Activated naive CD4-positive, alpha-beta T cell treated with anti-CD3 and anti-CD28 coated beads, Interleukin-2, amount 10 ng/mL, durations not matched to agents 7 days and 5 days (primary cell): ENCODE measurements at places on chromosomes 6 and 20.

GRCh38 chr6:3638662-3639061, 112.9 kb downstream of the PXDC1 start:
- H3K36me3 ChIP-seq = no peaks in the 10 kb centered on the region
- H3K27me3 ChIP-seq = peaks cover 10% of the 10 kb centered on the region
- H3K27ac ChIP-seq = no peak overlapping the region
- no peak overlapping the region for H3K4me3 ChIP-seq
- DNase-seq = no peak

- H3K4me3 ChIP-seq = no peak overlapping the region
- no peak for DNase-seq
- no peaks in the 10 kb centered on the region for H3K27me3 ChIP-seq
- no peak overlapping the region for H3K27ac ChIP-seq
- H3K4me1 ChIP-seq = no peaks in the 10 kb centered on the region
Measured at GRCh38 chr6:95357380-95358020, 219.8 kb upstream of the MANEA start.

- peaks cover 52% of the 10 kb centered on the region for H3K27me3 ChIP-seq
- H3K36me3 ChIP-seq = no peaks in the 10 kb centered on the region
- no peak overlapping the region for H3K27ac ChIP-seq
- DNase-seq = no peak
- no peak overlapping the region for H3K4me3 ChIP-seq
Measured at GRCh38 chr20:49411221-49411925, 71.1 kb downstream of the KCNB1 start.

- peak within 1 kb of the TSS; percentile 22 for H3K27ac ChIP-seq
- peaks cover 39% of the 10 kb centered on the region for H3K4me1 ChIP-seq
- DNase-seq = peak; percentile 52
- peaks cover 52% of the 10 kb centered on the region for H3K27me3 ChIP-seq
- peaks cover 3% of the 10 kb centered on the region for H3K36me3 ChIP-seq
Measured at GRCh38 chr6:33073431-33073871, at the start of gene HLA-DPA1. HLA-DPA1 (minus strand) TSS chr6:33073649.

DNA sequence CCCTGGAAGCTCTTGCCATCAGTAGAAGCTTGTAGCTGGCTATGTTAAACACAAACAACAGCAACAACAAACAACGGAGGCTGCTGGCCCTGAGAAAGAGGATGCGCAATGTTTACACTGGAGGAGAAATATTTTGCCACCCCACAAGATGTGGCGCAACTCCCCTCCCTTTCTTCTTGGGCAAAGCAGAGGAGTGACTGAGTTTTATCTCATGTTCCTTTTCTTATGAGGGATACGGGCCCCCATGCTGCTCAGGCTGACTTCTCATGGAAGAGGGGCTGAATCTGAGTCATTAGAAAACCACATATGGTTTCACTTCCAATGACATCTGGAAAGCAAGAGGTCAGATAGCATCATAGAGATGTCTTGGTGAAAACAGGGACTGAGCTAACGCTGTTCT, 75.9 kb upstream of the HDDC2 start:
- DNase-seq = no peak
- H3K27ac ChIP-seq = no peak overlapping the region
- H3K27me3 ChIP-seq = peaks cover 27% of the 10 kb centered on the region
- H3K4me3 ChIP-seq = no peak overlapping the region

- no peak overlapping the region for H3K27ac ChIP-seq
- H3K4me3 ChIP-seq = no peak overlapping the region
- peaks cover 14% of the 10 kb centered on the region for H3K27me3 ChIP-seq
- no peak for DNase-seq
- H3K36me3 ChIP-seq = no peaks in the 10 kb centered on the region
Measured at GRCh38 chr6:163340201-163340887, 74.2 kb upstream of the QKI start.

GRCh38 chr6:43627008-43627825, 1.8 kb downstream of the GTPBP2 start:
- H3K4me1 ChIP-seq = peaks cover 45% of the 10 kb centered on the region
- H3K27me3 ChIP-seq = no peaks in the 10 kb centered on the region
- H3K36me3 ChIP-seq = peaks cover 52% of the 10 kb centered on the region
- H3K4me3 ChIP-seq = peak overlapping the region; percentile 99

GRCh38 chr6:16106991-16107787, 21.7 kb upstream of the MYLIP start:
- DNase-seq = no peak
- H3K4me3 ChIP-seq = no peak overlapping the region
- no peak overlapping the region for H3K27ac ChIP-seq
- H3K4me1 ChIP-seq = no peaks in the 10 kb centered on the region
- H3K36me3 ChIP-seq = no peaks in the 10 kb centered on the region

GRCh38 chr20:31675828-31676608, 38.3 kb downstream of the COX4I2 start:
- peak overlapping the region; percentile 98 for H3K27ac ChIP-seq
- H3K36me3 ChIP-seq = peaks cover 61% of the 10 kb centered on the region
- H3K4me3 ChIP-seq = peak overlapping the region; percentile 88
- H3K4me1 ChIP-seq = peaks cover 92% of the 10 kb centered on the region

DNA sequence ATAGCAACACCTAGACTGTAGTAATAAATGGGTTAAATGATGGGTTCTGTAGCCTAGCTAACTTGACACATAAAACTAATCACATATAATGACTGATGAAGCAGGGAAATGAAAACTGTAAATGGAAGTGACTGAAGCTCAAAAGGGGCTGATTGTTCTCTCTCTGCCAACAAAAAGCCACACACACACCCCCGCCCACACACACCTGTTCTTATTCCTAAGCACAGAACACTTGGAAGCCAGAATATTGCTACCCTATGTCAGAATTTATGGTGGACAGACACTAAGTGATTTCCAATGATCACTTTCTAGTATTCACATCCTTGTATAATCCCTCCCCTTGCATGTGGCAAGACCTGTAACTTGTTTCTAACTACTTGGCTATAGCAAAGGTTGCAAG, 603.5 kb downstream of the UTRN start:
- no peaks in the 10 kb centered on the region for H3K36me3 ChIP-seq
- DNase-seq = no peak
- H3K4me3 ChIP-seq = no peak overlapping the region
- H3K27me3 ChIP-seq = peaks cover 4% of the 10 kb centered on the region

GRCh38 chr20:63698739-63699465, 2.5 kb downstream of the TNFRSF6B start:
- DNase-seq = peak; percentile 21
- H3K4me1 ChIP-seq = peaks cover 19% of the 10 kb centered on the region
- H3K27me3 ChIP-seq = peaks cover 4% of the 10 kb centered on the region
- peaks cover 8% of the 10 kb centered on the region for H3K36me3 ChIP-seq
- no peak overlapping the region for H3K27ac ChIP-seq

GRCh38 chr20:56843386-56843785, 214.3 kb downstream of the TFAP2C start:
- H3K27ac ChIP-seq = no peak overlapping the region
- no peak overlapping the region for H3K4me3 ChIP-seq
- H3K36me3 ChIP-seq = no peaks in the 10 kb centered on the region
- no peaks in the 10 kb centered on the region for H3K4me1 ChIP-seq
- H3K27me3 ChIP-seq = peaks cover 4% of the 10 kb centered on the region

DNA sequence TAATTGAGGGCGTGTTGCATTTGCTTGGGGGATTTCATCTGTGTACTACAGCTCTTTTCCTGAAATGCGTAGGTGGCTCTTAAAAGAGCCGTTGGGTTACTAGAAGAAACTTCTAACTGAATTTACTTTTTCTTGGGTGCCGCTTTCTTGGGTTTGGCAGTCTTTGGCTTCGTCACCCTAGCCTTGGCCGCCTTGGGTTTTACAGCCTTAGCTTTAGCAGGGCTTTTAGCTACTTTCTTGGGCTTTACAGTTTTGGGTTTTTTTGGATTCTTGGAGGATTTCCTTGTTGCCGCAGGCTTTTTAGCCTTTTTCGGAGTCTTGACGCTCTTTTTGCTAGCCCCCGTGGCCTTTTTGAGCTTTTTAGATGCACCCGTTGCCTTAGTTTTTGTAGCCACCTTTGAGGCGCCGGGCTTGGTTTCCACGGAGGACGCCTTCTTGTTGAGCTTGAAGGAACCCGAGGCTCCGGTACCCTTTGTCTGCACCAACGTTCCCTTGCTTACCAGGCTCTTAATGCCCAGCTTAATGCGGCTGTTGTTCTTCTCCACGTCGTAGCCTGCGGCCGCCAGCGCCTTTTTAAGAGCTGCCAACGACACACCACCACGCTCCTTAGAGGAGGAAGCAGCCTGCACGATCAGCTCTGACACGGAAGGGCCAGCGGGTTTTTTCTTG, 54.5 kb downstream of the TRIM38 start:
- peaks cover 6% of the 10 kb centered on the region for H3K36me3 ChIP-seq
- H3K27ac ChIP-seq = peak overlapping the region; percentile 95
- H3K4me3 ChIP-seq = peak overlapping the region; percentile 66
- peaks cover 38% of the 10 kb centered on the region for H3K4me1 ChIP-seq

GRCh38 chr6:43275801-43276576, 22.1 kb upstream of the SLC22A7 start:
- H3K27me3 ChIP-seq = peaks cover 97% of the 10 kb centered on the region
- H3K4me1 ChIP-seq = peaks cover 44% of the 10 kb centered on the region
- H3K27ac ChIP-seq = no peak overlapping the region
- no peaks in the 10 kb centered on the region for H3K36me3 ChIP-seq
- DNase-seq = peak; percentile 63

DNA sequence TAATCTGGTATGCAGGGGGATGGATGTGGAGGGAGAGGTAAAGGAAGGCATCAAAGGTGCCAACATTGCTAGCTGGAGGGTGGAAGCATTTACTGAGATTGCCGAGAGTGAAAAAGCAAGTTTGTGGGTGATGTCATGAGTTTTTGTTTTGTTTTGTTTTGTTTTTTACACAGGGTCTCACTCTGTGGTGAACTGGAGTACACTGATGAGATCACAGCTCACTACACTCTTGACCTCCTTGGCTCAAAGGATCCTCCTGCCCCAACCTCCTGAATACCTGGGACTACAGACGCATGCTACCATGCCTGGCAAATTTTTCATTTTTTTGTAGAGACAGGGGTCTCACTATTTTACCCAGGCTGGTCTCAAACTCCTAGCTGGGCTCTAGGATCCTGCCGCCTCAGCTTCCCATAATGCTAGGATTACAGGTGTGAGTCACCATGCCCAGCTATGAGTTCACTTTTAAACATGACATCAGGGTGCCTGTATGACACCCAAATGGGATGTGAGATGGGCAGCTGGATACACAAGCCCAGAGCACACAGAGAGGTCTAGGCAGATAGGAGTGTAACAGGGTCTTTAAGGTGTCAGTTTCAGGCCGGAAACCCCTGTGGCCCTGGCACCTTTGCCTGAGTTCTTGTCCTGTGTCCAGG, 35.1 kb upstream of the HMGA1 start:
- H3K4me3 ChIP-seq = no peak overlapping the region
- no peaks in the 10 kb centered on the region for H3K36me3 ChIP-seq
- H3K27ac ChIP-seq = no peak overlapping the region
- peaks cover 4% of the 10 kb centered on the region for H3K4me1 ChIP-seq
- DNase-seq = no peak
- H3K27me3 ChIP-seq = peaks cover 23% of the 10 kb centered on the region

DNA sequence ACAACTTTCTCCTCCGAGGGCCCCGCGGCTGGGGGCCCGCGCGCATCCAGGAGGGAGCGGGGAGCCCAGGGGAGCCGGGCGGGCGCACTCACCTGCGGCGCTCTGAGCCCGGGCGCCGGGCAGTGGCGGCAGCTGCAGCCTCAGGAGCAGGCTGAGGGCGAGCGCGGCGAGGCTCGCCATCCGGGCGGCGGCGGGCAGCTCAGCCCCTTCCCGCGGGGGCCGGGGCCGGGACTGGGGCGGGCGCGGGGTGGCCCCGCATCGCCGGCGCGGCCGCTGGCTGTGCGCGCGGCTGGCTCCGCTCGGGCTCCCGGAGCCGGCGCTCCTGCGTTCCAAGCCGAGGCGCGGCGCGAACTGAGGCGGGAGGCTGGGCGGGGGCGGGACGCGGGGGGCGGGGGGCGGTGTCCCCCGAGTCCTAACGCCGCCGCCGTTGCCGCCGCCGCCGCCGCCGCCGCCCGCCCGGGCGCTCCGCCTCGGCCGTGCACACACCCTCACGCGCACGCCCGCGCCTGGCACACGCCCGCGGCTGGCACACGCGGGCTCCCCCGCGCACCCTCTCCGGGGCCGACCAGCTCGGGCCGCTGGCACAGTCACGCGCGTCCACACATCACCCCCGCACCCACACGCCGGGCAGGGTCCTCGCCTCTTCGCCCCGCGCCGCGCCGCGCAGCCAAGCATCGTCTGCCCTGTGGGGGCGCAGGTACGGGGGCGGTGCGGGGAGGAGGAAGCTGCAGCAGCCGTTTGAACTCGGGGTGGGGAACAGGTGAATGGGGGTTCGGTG, at the start of gene PTPRT:
TSS of gene PTPRT (minus strand) at position 353 of the 778 bp plus-strand sequence. CDS start at position 180, 173 bp downstream.
- H3K36me3 ChIP-seq = no peaks in the 10 kb centered on the region
- H3K4me3 ChIP-seq = no peak within 1 kb of the TSS
- DNase-seq = no peak
- peaks cover 2% of the 10 kb centered on the region for H3K4me1 ChIP-seq
- H3K27ac ChIP-seq = no peak within 1 kb of the TSS
- H3K27me3 ChIP-seq = peaks cover 47% of the 10 kb centered on the region

- no peak overlapping the region for H3K4me3 ChIP-seq
- no peak overlapping the region for H3K27ac ChIP-seq
- no peaks in the 10 kb centered on the region for H3K4me1 ChIP-seq
Measured at GRCh38 chr6:128487746-128488145, 32.7 kb downstream of the PTPRK start.

DNA sequence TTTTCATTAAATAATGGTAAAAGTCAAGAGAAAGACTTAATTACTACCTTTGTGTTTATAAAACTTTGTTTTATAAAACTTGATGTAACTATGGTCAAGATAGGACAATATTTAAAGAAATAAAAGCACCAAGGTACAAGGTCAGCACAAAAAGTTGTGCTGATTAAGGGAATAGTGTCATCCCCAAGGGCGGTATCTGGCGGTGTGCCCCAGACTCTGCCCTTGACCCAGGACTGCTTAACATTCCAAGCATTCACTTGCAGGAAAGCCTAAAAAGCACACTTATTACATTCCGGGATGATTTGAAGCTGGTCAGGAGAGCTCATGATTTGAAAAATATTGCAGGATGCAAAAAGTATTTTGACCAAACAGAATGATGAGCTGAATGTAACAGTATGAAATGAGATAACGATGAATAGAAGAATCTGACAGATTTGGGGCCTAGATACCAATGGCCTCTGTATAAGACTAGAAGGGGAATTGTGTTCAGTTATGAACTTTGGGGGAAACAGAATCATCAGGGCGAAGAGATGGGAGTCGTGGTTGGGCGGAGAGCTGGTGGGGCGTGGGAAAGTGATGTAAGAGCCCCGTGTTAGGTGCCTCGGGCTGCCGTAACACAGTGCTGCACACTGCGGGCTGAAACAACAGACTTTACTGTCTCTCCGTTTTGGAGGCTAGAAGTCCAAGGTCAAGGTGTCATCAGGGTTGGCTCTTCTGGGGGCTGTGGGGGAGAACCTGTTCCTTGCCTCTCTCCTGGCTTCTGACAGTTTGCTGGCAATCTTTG, 77.2 kb downstream of the CDC5L start:
- no peak overlapping the region for H3K4me3 ChIP-seq
- DNase-seq = no peak
- H3K27me3 ChIP-seq = peaks cover 21% of the 10 kb centered on the region

- H3K27ac ChIP-seq = no peak overlapping the region
- H3K4me3 ChIP-seq = no peak overlapping the region
- no peaks in the 10 kb centered on the region for H3K36me3 ChIP-seq
- peaks cover 6% of the 10 kb centered on the region for H3K4me1 ChIP-seq
- DNase-seq = no peak
- no peaks in the 10 kb centered on the region for H3K27me3 ChIP-seq
Measured at GRCh38 chr6:21946298-21946783, 350.5 kb downstream of the PRL start.

GRCh38 chr6:44800171-44800783, 412.8 kb downstream of the CDC5L start:
- H3K27ac ChIP-seq = no peak overlapping the region
- H3K27me3 ChIP-seq = peaks cover 24% of the 10 kb centered on the region
- no peak for DNase-seq
- H3K36me3 ChIP-seq = no peaks in the 10 kb centered on the region
- H3K4me3 ChIP-seq = no peak overlapping the region
